GM12891 (cell line): ENCODE measurements at places on chromosomes 5 and 9.

DNA sequence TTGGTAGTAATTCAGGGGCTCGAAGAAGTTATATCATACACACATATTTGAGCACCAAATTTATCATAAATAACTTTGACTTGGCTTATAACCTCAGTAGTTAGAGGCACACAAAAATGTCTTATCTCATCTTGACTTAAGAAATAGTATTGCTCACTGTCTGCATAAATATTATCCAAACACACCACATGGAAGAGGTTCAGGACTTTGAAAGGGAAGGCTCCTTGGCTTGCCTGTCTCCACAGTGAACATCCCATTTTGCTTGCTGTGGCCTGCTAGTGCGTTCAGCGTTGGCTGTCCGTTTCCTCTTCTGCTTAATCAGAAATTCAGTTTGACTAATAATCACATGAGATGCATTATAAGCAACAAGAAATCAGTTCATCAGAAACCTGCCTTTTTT is 13.9 kb downstream of the GRXCR2 start:
- no peak for DNase-seq

DNA sequence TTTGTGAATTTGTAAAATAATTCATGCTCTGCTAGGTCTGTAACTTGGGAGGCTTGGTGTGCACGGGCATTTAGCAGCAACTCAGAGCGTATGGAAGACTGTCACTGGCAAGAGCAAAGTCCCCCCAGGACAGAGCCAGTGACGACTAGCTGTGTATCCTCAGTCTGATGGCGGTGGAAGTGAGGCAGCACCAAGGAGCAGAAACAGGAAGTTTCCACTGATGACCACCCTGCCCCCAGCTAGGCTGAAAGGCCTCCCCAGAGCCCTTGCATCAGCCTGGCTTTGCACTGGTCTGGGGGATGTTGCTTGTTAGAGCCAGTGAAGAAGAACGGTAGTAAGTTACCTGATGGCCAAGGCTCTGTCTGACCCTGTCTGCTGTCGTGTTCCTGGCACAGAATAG is 66.8 kb upstream of the ABL1 start:
- DNase-seq, result no peak

DNA sequence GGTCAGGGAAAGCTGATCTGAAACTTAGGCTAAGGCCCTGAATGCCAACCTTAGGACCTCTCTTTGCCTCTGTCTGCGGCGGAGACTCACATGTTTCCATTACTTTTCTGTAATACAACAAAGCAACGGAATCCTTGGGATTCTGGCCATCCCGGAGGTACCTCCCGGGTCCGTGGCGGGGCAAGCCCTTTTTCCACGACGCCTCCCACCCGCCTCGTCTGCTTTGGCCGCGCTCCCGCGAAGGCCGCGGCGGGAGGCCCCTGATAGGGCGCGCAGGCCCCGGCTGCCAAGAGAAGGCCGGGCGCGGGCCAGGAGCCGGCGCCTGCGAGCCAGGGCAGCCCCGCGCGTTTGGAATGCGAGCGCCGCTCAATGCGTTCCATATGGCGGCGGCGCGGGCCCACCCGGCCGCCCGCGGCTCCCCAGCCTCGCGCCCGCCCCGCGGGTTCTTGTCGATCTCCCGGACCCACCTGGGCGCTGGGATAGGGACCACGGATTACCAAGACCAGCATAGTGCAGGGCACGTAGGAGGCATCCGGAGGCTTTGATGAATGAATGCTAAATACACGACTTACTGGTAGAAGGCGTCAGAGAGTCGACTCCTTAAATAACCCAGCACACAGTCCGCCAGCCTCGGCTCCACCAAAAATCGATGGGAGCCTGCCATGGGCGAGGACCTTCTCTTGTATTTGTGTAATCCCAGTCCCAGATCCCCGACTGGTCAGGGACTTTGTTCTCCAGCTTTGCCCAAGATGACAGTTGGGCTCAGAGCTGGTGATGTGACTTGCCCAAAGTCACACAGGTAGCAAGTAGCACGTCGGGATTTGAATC is 17.5 kb upstream of the PHF19 start:
- DNase-seq, result no peak

DNA sequence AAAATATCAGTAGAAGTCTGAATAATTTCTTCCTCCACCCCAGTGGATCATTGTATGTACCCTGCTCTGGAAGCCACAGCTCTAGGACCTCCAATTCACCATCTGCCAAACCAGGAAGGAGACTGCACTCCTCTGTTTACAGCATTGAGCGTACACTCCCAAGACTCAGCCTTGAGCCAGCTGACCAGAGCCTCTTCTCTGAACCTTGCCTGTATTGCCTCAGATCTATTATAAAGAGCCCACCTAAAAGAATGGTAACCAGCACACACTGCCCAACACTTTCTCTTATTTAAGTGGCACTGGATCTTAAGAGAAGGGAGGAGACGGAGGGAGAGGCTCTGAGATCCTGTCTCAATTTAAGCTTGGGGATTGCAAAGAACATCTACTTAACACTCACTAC is 217.8 kb upstream of the RASEF start:
- DNase-seq, result no peak

GRCh38 chr9:128321879-128322403 is 306 bp downstream of the TRUB2 start:
- DNase-seq, result no peak

GRCh38 chr9:8521112-8521511 is 721.5 kb upstream of the DMAC1 start:
- DNase-seq, result no peak

DNA sequence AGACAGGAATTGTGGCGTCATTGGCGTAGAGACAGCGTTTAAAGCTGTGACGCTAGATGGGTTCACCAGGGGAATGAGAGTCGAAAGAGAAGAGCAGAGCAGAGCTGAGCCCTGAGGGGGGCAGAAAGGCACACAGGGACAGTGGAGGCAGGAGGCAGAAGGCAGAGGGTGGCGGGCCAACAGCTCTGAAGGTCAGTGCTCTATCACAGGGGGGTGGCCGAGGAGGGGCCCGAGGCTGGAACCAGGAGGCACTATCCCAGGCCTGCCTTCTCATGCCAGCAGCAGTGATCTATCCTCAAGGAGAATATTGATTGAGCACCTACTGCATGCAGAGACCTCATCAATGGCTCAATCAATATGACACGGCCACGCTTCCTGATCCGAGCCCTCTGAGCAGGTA is 132.4 kb downstream of the KCNIP1 start:
- DNase-seq, result no peak

DNA sequence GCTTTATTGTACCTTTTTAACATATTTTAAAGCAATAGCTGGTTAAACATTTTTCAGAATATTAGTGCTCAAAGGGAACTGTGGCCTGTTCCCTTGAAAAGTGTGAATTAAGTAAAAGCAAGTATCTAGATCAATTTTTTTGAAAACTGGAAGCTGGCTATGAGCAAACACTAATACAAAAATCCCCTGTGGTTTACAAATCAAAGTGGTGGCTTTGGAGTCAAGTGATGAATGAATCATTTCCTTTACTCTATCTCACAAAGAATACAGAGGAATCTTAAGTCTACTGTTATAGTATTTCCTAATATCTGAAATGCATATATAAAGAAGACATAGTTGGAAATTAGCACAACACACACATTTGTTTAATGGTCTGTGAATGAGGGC is 212.4 kb upstream of the C9orf72 start:
- no peak for DNase-seq

GRCh38 chr9:13179257-13179656 is 100.2 kb downstream of the MPDZ start:
- no peak for DNase-seq

DNA sequence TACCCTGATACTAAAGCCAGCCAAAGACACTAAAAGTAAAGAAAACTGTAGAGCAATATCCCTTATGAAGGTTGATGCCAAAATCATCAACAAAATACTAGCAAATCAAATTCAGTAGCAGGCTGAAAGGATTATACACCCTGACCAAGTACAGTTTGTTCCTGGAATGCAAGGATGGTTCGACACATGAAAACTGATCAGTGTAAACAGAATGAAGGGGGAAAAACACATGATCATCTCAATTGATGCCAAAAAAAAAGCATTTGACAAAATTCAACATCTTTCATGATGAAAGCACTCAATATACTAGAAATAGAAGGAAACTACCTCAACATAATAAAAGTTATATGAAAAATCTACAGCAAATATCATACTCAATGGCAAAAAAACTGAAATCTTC is 43.5 kb upstream of the LRRC14B start:
- DNase-seq, result no peak

DNA sequence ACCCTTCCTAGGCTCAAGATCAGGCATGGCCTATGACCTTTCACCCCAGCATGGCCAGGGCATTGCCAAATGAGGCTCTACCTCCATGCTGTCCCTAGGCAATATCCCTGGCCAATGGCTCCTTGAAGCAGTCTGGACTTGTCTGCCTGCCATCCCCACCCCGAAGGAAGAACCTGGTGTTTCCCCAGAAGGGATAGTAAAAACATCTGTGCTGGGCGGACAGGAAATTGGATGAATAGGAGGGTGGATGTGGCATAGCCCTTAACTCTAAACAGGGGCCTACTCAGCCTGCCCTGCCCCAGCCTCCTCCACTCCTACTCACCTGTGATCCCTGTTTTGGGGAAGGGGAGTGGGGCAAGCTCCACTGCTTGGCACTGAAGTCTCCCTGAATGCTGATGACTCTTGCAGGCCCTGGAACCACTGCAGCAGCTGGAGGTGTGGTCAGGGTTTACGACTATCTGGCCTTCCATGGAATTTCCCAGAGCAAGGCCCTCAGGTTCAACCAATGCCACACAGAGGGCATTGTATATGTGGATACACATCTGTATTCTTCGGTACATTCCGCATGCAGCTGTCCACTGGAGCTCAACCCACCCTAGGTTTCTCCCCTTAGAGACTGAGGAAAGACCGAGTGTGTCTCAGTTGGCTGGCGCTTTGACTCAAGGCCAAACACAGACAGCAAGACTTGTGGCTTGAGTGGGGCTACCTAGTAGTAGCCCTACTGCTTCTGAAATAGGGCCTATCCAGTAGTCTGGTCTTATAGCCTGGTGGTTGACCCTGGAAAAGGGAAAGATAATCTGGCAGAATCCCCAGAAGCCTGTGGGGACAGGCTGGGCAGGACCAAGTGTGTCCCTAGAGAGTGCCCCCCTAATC is 6.4 kb upstream of the P4HA2 start:
- no peak for DNase-seq

DNA sequence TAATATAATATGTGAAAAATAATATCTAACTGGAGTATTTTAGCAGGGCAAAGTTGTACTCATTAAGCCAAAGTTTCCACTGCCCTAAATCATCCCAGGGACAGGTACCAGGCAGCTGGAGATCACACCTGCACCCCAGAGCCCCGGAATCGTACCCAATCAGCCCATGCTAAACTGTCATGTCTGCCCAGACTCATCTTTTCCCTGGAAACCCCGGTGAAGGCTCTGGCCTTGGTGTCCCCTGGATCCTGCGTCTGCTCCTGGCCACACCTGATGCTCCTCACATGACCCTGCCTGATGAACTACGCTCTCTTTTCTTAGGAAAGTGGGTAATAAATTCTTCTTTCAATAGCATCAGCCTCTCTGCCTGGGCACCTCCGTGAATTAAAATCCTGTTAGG is 15.6 kb upstream of the IRX2 start:
- no peak for DNase-seq

DNA sequence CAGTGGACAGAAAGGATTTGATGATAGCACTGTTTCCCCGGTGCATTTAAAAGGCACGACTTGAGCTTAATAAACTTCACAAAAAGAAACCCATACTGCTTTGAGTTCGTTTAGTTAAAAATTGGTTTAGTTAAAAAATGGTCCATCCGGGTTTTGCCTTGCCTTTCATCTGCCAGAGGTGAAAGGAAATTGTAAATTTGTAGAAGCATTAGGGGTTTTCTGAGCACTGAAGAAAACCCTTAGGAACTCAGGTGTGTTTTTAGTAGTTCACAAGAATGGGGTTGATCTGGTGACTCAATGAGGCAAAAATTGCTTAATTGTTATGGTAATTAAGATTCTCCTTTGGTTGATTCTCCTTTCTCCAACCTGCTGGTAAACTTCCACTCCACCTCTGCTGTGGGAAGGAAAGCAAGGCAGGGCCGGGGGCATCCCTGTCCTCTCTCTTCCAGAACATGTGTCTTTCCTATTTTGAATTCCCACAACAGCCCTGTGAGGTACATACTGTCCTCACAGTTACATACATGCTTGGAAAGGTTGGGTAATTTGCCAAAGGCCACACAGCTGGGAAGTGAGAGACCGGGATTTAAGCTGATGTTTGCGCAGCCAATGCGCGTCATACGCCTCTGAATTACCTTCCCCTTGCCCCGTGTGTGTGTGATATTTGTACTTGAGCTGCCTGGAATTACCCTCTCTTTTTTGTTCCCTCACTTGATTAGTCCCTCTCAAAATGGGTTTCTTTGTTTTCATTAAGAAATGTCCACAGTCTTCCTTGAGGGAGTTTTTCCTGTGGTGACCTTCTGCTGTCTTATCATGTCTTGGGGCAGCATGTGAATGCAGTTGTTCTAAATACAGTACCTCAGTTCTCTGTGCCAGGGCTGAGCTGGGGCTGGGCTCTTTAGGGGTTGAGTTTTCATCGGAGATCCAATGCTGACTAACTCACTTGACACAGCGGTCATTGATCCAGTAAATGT is 94.4 kb downstream of the ARHGAP26 start:
- DNase-seq, result no peak

DNA sequence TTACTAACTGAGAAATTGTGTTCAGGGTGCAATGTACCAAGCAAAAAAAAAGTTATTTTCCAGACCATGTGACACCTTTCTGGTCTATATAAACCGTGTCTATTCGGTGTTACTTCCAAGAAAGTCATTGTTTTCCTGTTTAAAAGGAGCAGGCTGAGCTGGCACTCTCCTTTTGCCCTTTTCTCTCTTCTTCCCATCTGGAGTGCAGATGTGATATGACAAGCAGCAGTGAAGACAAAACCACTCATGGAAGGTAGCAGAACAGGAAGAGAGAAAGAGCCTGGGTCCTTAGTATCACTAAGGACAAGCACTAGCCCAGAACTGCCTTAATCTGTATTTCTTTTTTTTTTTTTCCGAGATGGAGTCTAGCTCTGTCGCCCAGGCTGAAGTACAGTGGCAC is 25.6 kb downstream of the LYRM7 start:
- DNase-seq, result no peak

DNA sequence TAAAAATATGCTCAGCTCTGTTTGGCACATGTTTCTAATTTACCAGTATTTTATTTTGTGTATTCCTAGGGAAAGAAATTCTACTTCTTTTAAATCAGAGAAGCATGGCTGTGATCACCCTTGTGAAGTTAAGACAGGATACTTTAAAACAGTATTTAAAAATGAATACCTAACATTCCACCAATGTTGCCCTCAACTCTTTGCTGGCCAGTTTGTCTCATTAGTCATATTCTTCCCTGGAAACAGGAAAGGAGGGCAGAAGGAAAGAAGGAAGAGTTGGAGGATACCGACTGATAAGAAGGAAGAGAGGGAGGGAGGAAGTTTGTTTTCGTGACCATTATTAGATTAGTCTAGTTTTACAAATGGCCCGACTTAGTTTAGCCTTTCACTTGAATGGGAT is 137.4 kb downstream of the PLK2 start:
- no peak for DNase-seq

- DNase-seq, result no peak
Measured at GRCh38 chr5:40486437-40487275, 193.1 kb upstream of the PTGER4 start.

GRCh38 chr9:121612511-121612998 is 38.9 kb upstream of the DAB2IP start:
- no peak for DNase-seq
